ENCODE measurements at places on chromosomes 1 and 21.

DNA sequence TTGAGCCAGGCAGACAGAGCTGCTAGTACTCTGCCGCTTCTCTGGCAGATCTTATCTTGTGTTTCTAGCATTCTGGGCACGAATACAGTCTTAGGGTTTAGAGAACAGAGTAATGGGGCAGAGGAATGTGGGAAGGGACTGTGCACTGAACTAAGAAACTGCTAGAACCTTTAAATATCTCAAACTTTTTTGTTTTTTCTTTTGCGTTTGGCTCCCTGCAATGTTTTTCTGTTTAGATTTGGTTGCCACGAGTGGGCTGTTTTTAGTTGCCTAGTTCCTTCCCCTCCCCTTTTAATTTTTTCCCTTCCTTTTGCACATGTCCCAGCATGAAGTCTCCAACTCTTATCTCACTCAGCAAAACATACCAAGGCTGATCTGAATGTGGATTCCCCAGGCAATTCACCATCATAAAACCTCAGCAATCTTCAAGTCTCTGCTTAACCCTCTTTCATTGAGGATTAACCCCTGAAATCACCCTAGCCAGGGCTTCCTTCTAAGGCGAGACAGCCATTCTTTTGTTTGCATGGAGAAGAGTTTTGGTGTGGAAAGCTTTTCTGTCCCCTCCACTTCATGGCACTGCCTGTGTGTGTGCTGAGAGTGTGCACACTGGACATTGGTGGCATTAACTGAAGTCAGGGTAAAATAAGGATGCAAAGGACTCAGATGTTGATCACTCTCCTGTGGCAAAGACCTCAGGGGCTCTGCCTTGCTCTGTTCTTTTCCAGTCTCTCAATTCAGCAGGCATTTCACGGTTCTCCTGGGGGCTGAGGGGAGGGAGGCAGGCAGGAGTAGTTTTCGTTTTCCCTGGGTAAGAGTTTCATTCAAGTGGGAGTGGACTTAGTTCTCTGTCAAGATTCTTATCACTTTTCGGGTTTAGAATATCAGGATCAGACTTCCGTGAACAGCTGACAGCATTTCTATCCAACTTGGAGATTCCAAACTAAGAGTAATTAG, 2.8 kb upstream of the ATF3 start:
- no peak for DNase-seq

DNA sequence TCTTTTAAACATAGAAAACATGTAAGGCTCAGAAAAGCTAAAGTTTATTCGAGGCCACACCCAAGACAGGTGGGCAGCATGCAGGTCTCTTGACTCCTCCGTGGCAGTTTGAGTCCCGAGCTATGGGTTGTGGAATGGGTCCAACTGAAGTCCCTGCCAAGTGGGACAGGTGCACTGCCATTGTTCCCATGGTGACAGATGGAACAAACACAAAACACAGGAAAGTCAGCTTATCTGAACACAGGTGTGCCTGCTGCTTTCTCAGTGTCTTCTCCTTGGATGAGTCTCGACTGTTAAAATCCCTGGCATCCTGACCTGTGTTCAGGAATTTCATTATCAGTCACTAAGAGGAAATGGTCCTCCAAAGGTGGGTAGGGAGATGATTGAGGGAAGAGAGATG, 99.0 kb upstream of the RAB4A start:
- no peak for DNase-seq

- peak; percentile 98 for DNase-seq
These were observed 10.8 kb upstream of the FAAP20 start for GRCh38 chr1:2205191-2205952.

- no peak for DNase-seq
These were observed 260.5 kb upstream of the CHRM3 start for GRCh38 chr1:239125893-239126292.

GRCh38 chr1:60621368-60621851, 461.0 kb upstream of the NFIA start:
- no peak for DNase-seq

- DNase-seq = no peak
These were observed 134.4 kb downstream of the GALNT2 start for GRCh38 chr1:230201445-230201844.

DNA sequence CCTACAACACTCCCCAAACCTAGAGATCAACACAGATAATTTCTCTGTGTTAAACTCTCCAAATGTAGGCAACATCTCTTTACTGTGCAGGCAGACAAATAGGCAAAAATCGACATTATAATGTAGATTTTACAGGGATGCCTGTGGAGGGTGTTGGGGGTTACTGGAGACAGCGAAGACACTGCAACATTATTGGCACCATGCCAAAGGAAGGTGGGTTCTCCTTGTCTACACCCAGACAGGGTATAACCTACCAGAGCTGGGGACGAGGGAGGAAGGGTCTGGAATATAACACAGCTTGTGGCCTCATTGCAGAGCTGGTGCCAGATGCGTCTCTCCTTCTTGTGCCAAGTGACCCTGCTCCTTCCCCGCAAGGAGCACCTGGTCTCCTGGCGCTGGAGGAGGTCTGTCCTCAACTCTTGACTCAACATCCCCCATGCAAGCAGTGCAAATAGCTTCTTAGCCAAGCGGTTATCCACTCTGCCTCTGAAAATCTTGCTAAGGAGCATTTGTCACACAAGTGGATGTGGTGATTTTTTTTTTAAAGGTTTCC, 404.0 kb downstream of the PRDM2 start:
- DNase-seq = no peak

DNA sequence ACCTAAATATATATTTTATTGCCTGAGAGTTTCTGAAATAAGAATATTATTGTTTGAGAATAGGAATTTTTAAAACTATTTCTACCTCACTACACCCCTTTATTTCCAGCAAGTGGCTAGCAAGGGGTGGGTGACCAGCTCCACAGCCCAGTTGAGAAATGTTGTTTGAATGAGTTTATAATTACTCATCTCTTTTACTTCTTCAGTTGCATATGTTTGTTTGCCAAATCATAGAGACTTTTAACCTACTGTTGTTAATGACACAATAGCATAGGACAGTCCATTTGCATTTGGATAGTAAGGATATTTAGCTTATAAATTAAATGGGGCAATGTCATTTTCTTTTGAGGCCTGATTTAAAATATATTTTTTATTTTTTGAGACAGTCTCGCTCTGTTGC, 127.8 kb downstream of the NRDC start:
- no peak for DNase-seq

DNA sequence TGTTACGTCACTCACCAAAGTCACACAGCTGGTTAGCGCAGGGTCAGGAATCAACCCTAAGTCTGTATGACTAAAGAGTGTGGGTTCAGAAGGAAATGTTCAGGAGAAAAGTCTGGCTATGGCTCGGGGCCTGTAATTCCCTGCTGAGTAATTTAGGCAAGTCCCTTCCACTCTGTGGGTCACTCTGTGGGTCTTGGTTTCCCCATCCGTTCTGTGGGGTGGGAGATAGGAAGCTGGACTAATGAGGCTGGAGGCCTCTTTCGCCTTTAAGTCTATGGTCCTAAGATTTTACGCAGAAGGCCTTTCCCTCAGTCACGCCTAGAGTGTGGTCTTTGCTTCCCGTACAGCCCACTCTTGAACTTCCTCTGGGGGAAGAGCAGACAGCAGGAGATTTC, 14.3 kb upstream of the MED18 start:
- DNase-seq = no peak

DNA sequence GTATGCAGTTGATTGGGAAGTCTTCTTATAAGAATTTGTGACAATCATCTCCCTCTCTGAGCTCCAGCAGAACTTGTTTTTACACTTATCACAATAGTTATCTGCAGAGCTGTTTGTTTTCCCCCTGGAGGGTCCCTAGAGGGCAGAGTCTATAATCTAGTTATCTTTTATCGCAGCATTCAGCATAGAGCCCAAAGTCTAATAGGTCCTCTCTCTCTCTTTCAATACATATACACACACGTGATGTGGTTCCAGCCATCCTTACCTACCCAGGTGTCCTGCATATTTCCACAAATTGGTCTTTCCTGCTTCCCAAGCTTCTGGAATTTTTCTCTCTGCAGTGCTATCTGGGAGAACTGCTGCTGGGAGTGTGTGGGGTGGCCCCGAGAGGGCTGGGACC, 229.6 kb upstream of the KIAA0040 start:
- DNase-seq = no peak

GRCh38 chr1:230818367-230818766, 50.0 kb downstream of the C1orf198 start:
- no peak for DNase-seq

DNA sequence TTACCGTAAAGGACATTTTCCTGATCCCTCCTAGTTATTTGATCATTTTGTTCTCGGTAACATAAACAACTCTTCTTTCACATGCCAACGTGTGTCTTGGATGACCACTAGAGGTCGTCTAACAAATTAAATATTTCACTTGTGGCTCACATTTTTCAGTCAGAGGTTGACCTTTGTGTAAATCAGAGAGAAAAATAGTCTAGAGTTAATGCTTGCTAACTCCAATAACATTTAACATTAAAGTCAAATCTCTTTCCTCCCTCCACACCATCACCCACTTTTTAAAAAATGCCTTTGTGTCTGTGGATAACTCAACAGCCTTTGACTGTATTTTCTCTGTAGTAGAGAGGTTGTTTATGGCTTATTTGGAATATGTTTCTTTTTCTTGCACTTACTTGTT, 220.5 kb upstream of the B3GALT2 start:
- DNase-seq = no peak

- no peak for DNase-seq
These were observed 265.2 kb downstream of the BRINP3 start for GRCh38 chr1:190212450-190212849.

GRCh38 chr1:116439701-116440100, 66.7 kb downstream of the ATP1A1 start:
- DNase-seq = no peak

GRCh38 chr1:12629985-12630760, 12.2 kb upstream of the DHRS3 start:
- DNase-seq = no peak

DNA sequence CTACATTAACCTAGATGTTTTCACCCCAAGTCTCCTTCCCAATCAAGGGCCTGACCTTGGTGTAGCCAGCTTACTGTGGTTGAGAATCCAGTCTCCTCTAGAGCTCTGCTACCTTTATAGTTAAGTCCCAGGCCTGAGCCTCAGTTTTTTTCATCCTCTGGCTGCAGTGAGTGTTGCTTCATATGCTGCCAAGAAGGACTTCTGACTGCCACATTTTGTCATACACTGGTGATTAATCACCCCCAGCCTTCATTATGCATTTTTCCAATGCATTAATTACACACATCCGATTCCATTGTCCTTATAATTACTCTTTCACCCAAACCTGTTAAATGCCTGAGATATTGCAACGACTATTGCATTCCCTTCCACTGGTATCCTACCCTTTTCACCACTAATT, 66.3 kb upstream of the FGGY start:
- no peak for DNase-seq

DNA sequence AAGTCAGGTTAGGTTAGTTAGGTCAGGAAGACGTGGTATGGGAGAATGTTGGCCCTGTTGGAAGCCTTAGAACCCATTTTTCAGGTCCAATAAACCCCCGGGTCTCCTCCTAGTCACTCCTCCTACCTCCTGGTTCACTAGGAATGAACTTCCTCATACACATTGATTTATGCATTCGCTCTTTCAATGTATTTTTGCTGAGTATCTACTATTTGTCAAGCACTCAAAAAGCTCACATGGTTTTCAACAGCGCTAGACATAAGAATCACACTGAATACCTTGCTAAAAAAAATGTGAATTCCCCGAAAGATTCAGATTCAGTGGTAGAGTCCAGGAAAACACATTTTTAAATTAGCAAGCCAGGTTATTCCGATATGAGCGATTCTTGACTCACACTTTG, 85.8 kb upstream of the LRRN2 start:
- no peak for DNase-seq

- no peak for DNase-seq
These were observed 10.2 kb upstream of the CYP4X1 start for GRCh38 chr1:47013293-47013692.

GRCh38 chr1:215479567-215479966, 87.5 kb upstream of the KCTD3 start:
- DNase-seq = no peak

DNA sequence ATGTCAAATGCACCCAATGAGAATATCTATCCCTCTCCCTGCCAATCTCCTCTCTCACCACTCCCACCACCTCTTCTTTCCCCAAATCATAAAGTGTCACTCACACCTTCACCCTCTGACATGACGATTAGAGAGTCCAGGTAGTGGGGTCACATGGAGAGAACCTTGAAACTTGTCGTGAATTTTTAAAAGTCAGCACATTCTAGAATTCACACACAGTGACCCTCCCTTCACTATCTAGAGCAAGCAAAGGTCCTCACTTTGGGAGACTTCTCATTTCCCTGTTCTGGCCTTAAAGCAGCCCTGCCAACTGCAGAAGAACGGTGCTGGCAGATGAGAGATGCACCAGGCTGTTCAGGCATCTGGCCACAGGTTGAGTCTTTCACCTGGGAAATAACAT, 61.9 kb downstream of the CD34 start:
- no peak for DNase-seq

DNA sequence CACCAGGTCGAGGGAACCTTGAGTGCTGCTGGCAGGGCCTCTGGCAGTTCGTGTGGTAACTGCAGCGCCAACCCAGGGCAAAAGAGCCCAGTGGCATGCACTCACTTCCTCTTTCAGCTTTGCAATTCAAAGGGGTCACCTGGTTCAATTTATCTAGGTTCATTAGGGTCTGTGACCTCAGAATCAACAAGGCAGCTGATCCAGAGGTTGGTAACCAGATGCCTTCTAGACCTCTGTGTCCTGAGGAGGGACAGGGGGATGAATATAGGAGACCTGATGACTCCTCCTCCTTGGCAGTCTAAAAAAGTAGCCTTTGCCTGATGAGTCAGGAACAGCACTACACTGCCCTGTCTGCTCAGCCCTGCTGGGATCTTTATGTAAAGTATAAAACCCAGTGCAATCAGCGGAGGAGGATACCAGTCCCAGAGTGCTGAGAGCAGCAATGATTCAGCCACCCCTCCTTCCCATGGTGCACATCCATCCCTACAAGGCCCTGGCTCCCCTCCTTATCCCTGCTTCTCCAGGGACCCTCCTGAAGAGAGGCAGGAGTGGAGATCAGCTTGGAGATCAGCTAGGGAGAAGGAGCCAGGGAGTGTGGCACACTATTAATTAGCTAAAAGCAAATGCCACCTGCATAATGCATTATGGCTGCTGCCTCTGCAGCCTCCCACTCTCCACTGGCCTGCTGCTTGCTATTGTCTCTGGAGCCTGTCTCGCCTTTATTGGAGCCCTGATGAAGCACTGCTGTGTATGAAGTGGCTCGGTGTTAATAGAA, 11.2 kb upstream of the FMOD start:
- DNase-seq = no peak

- DNase-seq = peak; percentile 87
These were observed at the start of gene UBIAD1 for GRCh38 chr1:11272832-11273594. TSS of gene UBIAD1 (plus strand) at chr1:11273198. CDS start at chr1:11273532, 334 bp downstream.

DNA sequence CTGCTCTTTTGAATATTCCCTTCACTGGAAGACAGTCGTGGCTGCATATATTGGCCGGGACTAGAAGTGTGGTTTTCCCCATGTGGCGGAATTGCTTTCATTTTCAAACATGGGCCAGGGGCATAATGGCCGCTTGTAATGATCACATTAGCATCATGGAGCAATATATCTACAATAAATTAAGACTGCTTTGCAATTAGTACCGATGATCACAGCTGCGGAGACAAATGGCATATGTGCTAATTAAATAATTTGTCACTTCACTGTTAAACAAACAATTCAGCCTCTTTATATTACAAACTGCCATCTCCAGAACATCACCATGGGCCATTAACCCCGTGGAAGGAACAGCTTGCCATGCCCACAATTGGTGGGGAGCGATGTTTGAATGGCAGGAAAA, 68.2 kb upstream of the OLIG2 start:
- DNase-seq = no peak

GRCh38 chr21:44773291-44773932, 28.2 kb downstream of the UBE2G2 start:
- no peak for DNase-seq

GRCh38 chr21:45578811-45579381, 36.7 kb upstream of the SLC19A1 start:
- DNase-seq = no peak
